Stimulated activated CD8-positive, alpha-beta memory T cell treated with anti-CD3 and anti-CD28 coated beads, Interleukin-7, amount 100 ng/mL, for 1 hour (primary cell): ENCODE measurements at places on chromosomes 3 and 15.

DNA sequence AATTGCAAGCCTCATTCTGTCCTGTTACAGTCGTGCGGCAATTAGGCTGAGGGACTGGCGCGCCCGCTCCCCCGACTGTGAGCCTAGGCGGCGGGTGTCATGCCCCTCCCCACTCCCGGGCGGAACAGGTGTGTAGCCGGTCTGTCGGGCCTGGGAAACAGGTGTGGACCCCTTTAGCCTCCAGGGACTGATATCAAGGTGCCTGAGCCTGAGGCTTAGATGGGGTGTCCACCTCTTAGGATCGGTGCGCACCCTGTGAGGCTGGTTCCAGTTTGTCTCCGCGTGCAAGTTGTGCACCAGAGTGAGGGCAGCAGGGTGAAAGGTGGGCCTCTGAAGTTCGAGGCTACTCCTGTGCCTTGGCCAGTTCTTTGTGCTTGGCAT is 686 bp downstream of the VPS8 start:
- no peak for DNase-seq

DNA sequence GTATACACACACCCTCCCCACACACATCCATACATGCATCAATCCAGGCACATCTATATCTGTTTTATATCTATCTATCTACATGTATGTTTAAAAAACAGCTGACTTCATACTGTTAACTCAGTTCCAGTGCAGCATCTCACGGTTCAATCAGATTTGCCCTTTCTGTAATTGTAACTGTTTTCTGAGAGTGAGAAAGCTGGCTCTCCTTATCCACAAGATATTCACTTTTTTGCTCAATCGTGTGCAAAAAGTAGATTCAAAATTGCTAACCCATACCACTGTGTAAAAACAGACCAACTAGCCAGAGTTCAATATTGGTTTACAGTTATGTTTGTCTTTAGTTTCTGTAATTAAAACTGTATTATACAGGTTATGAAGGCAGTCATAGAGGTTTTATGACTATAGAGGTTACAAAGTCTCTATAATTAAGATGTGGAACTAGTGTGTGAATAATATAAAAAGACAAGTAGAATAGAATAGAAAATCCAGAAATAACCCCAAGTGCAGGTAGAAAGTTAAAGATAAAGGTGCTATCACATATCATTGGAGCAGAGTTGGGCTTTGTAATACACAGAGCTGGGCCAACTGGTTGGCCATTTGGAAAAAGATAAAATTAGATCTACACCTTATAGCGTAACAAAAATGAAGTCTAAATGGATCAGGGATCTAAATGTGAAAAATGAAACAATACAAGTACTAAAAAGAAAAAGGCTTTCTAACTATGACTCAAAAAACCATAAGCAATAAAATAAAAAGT is 20.1 kb upstream of the MCF2L2 start:
- no peak for DNase-seq

DNA sequence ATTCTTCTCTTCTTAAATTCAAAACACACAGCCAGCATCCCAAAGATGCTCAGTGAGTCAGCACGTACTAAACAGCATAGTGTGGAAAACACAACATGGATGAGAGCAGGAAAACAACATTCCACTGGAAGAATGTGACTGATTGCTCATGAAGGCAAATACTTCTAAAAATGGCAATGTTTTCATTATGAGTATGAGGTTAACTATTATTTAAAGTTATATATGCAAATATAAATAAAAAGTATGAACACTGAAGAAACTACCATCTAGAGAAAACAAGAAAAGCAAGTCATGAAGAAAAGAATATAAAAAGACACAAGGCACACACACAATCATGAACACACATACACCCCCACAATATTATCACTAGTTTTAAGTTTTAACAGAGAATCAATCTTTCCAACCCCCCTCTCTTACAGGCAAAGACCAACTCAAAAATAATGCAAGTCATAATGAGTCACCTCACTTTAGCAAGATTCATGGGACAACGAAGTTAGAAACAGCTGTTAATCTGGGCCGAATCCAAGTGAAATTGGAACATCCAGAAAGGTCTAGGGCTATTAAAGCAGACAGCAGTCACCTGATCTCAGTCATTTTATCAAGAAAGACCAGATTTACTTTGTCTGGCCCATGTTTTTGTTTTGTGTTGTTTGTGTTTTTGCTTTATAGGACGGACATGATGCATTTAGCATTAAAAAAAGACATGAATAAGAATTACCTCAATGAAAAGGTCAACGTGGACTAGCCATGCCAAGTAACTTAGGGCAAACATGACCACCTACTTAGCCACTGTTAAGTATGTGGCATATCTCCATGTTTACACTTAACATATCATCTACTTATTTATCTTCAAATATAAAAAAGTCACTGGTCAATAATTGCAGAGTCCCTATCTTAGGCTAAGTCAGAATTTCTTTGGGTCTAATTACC is 18.1 kb downstream of the GBE1 start:
- no peak for DNase-seq

DNA sequence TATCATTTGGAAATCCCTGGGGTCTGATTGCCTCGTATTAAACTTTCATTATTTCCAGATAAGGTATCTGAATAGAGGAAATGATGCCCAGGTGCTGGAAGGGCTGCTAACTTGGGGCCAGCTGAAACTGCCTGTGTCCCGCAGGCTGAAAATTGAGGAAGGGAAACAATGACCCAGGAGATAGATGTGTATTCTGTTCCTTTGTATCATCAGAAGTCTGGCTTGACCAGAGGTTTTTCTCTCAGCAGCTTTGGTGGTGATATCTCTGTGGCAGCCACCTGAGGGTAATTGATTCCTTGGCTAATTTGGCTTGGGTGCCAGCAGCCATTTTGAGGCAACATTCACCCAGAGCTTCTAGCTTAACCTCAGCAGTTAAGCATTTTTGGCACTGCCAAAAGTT is 90.0 kb upstream of the STT3B start:
- no peak for DNase-seq

GRCh38 chr3:9026320-9027045 is 63.2 kb upstream of the RAD18 start:
- no peak for DNase-seq

GRCh38 chr15:88028024-88028423 is 228.5 kb downstream of the NTRK3 start:
- no peak for DNase-seq

GRCh38 chr3:71064291-71064955 is 519.1 kb downstream of the FOXP1 start:
- DNase-seq: no peak

DNA sequence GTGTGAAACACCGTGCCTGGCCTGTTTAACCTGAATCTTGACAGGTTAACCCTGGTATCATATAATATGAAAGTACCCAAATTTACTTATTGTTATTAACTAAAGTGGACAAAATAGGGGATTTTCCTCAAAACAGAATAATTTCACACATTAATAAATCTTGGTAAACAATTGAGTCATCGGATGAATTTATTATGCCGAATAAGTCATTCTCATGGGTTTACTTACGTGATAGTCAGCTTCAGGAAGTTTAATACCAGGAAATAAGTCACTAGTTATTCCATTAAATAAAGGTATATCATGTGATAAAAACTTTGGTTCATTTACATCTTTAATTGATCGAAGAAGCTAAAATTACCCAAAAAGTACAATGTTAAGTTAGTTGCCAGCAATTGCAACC is 99.7 kb downstream of the DNAH12 start:
- no peak for DNase-seq

GRCh38 chr15:73540161-73540560 is 93.0 kb downstream of the NPTN start:
- no peak for DNase-seq

DNA sequence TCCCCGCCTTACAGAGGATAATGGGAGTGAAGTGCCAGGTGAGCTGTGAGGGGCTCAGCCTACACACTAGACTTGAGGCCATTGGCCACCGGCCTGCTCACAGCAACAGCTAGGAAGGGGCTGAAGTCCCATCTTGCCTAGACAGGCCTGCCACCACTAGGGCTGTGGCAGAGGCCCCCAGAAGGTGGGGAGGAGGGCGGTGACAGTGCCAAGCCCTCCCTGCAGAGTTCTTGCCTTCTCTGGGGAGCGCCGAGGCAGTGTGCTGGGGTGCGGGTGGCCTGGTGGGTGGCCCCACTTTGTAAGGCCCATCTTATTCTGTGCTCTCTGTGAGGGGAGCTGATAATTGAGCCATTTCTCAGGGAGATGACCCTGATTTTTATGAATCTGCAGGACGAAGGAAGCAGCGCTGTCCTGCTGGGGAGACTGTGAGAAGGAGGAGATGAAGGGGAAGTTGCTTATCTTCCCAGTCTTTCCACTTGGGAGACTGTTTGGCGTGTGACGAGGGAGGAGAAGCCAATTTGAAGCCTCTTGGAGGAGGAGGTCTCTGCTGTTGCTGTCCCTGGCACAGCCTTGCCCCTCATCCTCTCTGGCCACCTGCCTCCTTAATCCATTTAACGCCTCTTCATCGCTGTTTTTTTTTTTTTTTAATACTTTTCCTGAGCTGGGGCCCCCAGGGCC is 104.3 kb downstream of the LINGO1 start:
- DNase-seq: no peak

DNA sequence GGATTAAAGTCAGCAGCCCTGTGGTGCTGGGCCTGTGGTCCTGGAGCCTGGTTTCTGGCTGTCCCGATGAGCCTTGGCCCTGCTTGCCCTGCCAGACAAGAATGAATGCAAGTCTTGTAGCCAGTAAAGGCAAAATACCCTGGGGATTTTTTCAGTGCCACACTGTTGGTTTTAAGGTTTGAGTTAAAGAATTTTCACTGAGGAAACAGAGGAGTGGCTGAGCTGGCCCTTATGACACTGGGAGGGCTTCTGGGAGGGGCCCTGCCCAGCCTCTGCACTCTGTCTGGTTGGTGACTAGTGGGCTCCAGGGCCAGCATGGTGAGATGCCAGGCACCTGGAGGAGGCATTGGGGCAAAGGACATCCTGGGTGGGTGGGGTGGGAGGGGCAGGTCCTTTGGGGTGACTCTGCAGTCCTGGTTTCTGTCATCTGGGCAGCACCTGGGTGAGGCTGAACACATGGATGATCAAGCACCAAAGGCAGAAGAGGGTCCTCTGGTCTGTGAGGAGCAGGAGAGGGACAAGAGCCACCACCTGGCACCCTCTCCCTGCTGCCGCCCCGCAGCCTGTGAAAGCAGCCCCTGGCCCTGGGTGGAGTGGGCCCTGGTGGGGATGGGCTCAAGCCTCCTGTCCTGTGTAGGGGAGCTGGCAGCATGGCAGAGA is 12.5 kb upstream of the PLA2G4E start:
- no peak for DNase-seq

GRCh38 chr3:171266740-171267073 is 193.5 kb downstream of the TNIK start:
- no peak for DNase-seq

DNA sequence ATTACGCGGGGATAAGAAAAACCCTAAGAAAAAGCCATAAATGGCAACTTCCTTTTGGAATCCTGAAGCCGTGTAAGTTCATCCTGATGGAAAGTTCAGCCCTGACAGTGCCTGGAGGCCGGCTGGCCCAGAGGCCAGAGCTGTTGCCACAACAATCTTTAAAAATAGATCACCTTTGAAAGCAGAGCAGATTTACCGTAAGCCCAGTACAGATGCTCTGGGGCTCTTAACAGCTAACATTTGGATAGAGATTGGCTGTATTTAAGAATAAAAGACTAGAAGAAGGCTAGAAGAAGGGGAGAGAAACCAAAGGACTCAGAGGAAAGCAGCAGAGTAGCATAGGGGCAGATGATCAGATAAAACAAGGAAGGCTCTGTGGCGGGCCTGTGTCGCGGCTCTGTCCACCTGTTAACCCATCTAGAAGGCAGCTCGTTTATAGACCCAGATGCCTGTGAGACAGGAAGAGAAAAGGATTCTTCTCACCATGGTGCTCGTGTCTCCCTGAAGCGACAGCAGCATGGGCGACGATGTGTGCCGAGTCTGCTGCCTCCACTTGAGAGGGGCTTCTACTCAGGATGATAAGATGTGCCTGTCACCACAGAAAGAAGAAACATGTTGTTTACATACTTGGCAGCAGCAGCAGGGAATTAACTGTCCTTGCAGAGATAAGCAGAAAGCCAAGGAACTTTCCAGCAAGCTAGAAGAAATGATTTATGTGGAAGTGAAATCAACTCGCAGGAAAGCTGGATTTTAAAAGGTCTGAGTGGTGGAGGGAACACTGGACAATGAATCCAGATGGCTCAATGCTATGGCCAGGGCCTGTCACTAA is 69.9 kb downstream of the SYNM start:
- DNase-seq: no peak

DNA sequence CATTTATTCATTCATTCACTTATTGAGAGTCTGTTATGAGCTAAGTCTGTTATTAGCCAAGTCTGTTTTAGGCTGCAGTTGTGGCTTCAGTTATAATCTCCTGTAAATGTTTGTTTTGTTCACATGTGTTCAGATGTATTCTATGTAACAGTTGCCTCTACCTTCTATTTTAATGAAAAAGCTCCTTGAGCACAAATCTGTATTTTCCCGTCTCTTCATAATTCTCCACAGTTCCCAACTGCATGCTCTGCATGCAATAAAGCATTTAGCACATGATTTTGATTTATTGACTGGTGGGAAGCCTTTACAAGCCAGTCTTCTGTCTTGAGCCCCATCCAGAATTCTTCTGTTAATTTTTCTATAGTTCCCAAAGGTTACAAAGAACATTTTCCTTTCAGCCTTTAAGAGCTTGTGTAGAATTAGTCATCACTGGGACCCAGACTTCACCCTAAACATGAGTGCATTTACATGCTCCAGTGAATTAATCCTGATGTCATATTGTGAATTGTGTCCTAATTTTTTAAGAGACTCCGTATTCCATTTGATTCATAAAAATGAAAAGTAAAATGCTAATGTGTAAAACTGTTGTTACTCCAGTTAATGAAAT is 122.3 kb upstream of the NR2E3 start:
- no peak for DNase-seq

DNA sequence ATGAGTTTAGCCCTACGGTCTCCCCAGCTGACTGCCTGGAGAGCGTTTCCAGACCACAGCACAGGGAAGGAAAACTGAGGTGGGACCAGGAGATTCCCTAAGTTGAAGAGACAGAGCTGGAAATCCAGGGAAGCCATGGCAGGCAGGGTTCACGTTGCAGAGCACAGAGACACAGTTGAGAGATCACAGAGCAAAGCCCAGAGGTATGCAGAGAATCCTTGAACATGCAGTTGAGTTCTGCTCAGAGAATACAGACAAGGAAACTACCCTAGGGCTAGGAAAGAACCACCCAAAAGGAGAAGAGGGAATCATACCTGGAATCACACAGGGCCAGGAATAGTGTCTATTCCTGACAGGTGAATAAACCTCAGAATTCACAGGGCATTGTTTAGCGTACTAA is 14.3 kb downstream of the SLC28A1 start:
- no peak for DNase-seq

- DNase-seq: no peak
These were observed 75.6 kb downstream of the AQP9 start for GRCh38 chr15:58213587-58214338.

DNA sequence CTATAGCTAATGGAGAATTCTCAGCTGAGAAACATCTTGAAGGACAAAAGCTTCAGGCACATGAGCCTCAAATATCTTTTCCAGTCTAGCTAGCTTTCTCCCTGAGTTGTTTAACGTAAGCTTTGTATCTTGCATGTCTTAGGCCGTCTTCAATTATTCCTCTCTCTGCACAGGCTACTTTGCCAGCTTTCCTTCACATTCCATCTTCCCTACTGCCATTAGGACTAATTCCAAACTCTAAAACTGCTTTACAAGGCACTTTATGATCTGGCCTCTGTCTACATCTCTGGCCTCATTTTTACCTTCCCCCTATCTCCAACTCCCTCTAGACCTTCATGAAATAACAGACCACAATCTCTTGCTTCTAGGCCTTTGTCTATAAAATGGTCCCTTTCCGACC is 171.4 kb downstream of the GREM1 start:
- DNase-seq: no peak
